ENCODE measurements at places on chromosomes 5 and 9. TPM values are rescaled to one million over a fixed set of nuclear protein-coding genes. Genes with fewer than 3 reads are reported as not detected.

Gene INSL4
- 8.6 TPM for polyA plus RNA-seq

GRCh38 chr9:126309427-126310189, 17.0 kb upstream of the MVB12B start:
- no peak for DNase-seq

Gene VDAC1
- 416 TPM for polyA plus RNA-seq

GRCh38 chr5:108260117-108260857, 121.6 kb downstream of the FBXL17 start:
- peak; percentile 81 for DNase-seq

- DNase-seq, result peak; percentile 55
Observed at GRCh38 chr5:141814064-141814964, 63.9 kb downstream of the PCDH1 start.

GRCh38 chr9:89822996-89823395, 218.2 kb downstream of the GADD45G start:
- no peak for DNase-seq

DNA sequence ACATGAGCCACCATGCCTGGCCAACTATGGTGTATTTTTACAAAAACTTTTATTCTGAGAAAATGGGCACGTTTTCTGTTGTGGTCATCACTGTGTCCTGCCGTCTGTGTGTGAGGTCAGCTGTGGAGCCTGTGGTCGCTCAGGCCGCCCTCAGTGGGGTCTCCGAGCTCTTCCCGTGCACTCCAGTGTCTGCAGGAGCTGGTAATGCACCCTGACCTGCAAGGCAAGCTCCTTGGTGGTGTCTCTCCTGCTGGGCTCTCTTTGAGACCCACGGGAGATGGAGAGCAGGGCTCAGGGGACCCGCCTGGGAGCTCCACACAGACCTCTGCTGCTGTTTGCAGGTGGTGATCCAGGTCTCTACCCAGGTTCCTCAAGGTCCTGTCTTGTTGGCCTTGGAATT, 9.6 kb upstream of the AHRR start:
- no peak for DNase-seq

Gene SVEP1
- polyA plus RNA-seq, result 1.5 TPM

- DNase-seq, result peak; percentile 36
Observed at GRCh38 chr9:129111528-129112151, 425 bp downstream of the PTPA start.

DNA sequence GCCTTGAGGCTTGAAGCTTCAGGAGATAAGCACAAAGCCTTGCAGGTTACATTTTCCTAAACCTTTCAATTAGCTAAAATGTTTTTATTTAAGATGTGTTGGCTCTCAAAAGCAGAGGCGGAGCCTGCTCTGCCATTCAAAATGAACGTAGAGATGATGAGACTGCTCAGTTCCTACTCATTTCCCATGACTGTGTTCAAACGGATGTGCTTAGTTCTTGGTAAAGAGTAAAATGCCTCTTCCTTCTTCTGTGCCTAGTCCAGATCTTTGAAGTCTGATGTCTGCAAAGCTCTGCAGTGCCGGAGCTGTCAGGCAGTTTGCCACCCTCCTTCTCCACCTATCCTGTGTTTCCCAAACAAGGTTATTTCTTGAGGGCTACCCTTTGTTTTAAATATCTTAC, 46.3 kb upstream of the ADAMTSL1 start:
- no peak for DNase-seq

Gene TRIM41
- 32.5 TPM for polyA plus RNA-seq

DNA sequence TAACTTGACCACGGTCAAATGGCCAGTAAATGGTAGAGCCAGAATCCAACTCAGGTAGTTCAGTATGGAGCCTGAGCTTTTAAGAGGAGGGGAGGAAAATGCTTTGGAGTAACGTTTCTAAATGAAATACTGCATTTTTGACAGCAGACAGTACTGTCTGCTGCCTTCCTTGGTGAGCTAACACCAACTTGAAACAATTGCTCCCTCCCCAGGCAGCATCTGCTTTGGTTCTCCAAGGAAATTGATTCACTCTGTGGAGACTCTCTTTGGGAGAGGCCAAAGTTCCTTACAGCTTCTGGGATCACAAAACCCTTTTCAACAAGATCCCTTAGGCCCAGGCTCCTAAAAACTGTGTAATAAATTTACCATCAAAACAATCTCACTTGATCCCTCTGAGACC, 75.2 kb upstream of the SSBP2 start:
- no peak for DNase-seq

DNA sequence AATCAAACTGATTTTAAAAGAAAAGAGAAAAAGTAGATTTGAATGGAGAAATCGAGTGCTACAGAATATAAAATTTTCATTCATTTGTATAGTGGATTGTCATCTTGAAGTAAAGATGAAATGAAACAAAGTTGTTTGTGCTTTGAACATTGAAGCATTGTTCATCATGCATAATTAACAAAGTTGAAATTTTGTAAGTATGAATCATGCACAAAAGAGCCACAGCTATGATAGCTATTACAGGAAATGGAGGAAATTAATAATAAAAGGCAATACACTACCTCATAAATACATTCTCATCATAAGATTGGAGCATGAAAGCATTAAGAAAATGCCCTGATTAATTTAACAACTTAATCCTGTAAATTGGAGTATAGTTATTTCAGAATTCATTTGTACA, 153.4 kb upstream of the TLX3 start:
- no peak for DNase-seq

GRCh38 chr9:133643362-133643755, 7.2 kb downstream of the DBH start:
- DNase-seq, result no peak

DNA sequence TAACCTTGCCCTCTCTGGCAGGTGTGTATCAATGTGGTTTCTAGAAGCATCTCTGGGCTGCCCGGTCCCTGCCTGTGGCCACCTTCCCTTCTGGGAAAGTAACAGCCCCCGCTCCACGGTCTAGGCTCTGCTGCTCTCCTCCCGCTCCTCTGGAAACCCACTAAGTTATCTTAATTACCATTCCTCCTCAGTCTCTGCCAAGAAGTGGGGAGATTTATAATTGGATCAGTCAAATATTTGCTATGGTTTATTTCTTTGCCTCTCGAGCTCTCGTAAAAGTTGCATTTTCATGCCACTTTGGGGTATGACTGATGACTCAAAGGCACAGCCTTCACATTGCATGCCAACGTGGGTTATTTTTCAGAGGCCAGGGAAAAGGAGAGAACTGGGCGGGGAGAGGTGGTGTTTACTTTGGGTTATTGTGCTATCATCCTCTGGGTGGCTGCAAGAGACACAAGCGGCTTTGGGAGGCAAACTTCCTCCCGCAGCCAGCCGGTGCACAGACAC, 205.3 kb upstream of the WWC1 start:
- peak; percentile 76 for DNase-seq

DNA sequence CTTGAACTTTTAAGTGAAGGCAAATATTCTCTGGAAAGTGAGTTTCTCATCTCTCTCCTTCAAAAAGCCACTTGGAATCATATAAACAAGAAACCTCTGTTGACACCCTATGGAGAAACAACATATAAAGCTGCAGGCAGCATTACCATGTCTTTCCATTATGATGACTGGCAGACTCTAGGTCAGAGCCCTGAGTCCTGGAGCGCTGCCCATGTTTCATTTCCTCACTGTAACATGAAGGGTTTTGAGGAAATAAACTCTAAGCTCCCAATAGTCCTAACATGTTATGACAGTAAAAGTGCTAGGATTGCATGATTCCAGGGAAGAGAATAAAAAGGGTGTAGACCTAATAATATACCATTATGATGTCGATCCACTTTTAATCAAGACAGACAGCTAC, 220.6 kb downstream of the CTNND2 start:
- DNase-seq, result no peak

Gene PCDHB13
- polyA plus RNA-seq, result 0.08 TPM

- DNase-seq, result peak; percentile 39
Observed at GRCh38 chr9:105062222-105062855, 134.4 kb upstream of the ABCA1 start.

Gene SOX30
- 0.08 TPM for polyA plus RNA-seq

DNA sequence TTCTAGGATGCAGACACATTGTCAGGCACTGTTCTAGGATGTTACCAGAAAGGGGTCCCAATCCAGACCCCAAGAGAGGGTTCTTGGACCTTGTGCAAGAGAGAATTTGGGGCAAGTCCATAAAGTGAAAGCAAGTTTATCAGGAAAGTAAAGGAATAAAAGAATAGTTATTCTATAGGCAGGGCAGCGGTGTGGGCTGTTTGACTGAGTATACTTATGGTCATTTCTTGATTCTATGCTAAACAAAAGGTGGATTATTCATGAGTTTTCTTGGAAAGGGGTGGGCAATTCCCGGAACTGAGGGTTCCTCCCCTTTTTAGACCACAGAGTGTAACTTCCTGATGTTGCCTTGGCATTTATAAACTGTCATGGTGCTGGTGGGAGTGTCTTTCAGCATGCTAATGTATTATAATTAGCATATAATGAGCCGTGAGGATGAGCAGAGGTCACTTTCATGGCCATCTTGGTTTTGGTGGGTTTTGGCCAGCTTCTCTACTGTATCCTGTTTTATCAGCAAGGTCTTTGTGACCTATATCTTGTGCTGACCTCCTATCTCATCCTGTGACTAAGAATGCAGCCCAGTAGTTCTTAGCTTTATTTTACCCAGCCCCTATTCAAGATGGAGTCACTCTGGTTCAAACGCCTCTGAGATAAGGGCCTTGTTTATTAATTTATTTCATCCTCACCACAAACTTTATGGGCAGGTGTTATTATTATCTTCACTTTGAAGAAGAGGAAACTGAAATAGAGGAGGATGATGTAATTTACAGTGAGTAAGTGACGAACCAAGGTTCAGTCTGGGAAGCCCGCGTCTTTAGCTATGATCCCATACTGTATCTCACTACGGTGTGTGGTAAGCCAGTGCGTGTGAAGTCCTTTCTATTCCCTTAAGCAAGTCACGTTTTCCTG, 186.0 kb upstream of the KLF4 start:
- no peak for DNase-seq

- DNase-seq, result no peak
Observed at GRCh38 chr9:136140966-136141365, 22.3 kb upstream of the TMEM250 start.

GRCh38 chr5:57215629-57216195, 41.9 kb downstream of the GPBP1 start:
- no peak for DNase-seq

GRCh38 chr5:81147011-81147885, 85.9 kb upstream of the CKMT2 start:
- no peak for DNase-seq

GRCh38 chr9:69023650-69024049, 9.7 kb upstream of the PRKACG start:
- DNase-seq, result no peak

DNA sequence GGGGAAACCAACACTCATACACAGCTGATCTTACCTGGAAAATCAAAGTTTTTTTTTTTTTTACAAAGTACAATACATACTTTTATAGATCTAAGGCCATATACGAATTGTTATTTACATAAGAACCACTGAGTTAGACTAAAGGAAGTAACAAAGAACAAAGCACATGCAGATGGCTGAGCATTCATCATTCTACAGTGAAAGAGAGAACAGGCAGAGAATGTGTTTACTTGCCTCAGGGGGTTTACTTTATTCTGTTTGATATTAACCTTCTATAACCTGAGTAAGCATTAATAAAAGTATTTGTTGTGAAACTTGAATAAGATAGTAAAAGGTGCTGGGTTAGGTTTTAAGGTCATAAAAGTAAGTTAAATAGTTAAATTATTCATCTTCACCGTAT, 54.7 kb downstream of the SLC38A9 start:
- peak; percentile 67 for DNase-seq

- peak; percentile 19 for DNase-seq
Observed at GRCh38 chr5:91928754-91929521, 545.8 kb upstream of the ARRDC3 start.

DNA sequence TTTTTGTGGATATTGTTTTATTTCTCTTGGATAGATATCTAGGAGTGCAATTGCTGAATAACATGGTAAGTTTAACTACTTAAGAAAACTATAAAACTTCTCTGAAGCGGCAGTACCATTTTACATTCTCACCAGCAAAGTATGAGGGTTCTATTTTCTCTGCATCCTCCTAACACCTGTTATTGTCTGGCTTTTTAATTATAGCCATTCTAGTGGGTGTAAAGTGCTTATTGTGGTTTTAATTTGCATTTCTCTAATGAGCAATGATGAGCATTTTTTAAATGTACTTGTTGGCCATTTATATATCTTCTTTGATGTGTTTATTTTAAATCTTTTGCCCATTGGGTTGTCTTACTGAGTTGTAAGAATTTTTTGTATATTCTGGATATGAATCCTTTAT, 28.7 kb downstream of the SMIM32 start:
- no peak for DNase-seq

DNA sequence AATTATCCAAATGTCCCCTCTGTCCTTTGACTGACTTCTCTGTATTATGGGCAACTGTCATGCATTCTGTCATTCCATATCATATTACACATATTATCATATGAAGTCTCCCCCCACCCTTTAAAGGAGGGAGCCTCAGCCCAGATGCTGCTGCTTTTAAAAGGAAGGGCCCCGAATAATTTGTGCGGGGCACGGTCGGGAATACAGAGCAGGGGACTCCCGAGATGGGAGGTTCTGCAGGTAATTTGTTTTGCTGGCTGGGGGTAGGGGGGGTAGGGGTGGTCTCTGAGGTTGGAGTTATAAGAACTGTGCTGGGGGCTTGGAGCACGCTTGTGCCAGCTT, 10.1 kb upstream of the LHX2 start:
- DNase-seq, result no peak

DNA sequence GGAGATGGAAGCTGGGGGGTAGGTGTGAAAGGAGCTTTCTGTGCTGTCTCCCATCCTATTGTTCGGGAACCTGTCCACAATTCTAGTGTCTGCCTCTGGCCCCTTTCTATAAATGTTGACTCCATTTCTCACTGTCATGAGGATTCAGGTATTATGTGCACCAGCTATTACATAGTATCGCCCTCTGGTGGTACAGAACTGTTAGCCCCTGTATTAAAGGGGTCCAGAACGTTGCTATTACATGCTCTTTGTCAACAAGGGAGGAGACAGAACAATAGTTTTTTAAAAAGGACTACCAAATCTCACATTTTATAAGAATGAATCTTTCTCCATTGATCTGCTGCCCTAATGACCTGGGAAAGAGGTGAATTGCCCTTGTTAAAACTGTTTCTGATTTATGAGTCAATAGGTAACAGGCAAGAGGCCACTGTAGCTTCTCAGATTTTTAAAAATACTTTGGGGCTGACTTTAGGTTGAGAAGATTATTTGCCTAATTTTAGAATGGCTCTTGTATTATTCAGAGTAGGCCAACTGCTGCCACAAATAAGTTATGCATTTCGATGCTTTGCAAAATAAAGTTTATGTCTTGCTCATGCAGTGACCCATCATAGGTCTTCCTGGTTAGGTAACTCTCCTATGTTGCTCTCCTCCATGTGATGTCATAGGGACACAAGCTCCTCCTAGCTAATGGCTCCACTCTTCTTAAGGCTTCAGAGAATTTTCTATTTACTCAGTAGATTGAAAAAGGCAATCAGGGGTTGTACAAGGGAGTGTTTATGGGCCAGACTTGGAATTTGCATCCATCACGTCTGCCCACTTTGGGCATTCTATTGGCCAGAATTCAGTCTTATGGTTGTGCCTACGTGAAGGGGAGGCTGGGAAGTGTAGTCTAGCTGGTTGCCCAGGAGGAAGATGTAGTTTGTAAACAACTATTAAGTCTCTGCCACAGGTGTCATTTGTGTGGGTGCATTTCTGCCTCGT, 20.8 kb downstream of the DCANP1 start:
- peak; percentile 63 for DNase-seq

- DNase-seq, result no peak
Observed at GRCh38 chr5:125274211-125274610, 527.8 kb upstream of the ZNF608 start.

- DNase-seq, result no peak
Observed at GRCh38 chr5:164364237-164365208, 859.1 kb downstream of the MAT2B start.

Gene IL9
- polyA plus RNA-seq, result not detected

Gene RABEPK
- 41.9 TPM for polyA plus RNA-seq

GRCh38 chr5:60843386-60843935, 608 bp downstream of the ELOVL7 start:
- DNase-seq, result peak; percentile 10
